ENCODE measurements at places on chromosomes 11 and 22. TPM values are rescaled to one million over a fixed set of nuclear protein-coding genes. Genes with fewer than 3 reads are reported as not detected.
A peak's percentile ranks its signal among the peaks of the same experiment; 100 is the strongest.

The PKDREJ gene
- polyA plus RNA-seq = 0.04 TPM

- peak; percentile 74 for DNase-seq
Observed at GRCh38 chr22:42621505-42622002, 6.9 kb upstream of the POLDIP3 start.

The NRXN2 gene
- polyA plus RNA-seq = 0.42 TPM

The PEX26 gene
- 11.7 TPM for polyA plus RNA-seq

- no peak for DNase-seq
Observed at GRCh38 chr11:31301549-31302510, 67.7 kb downstream of the DCDC1 start.

The STK33 gene
- 9.9 TPM for polyA plus RNA-seq

The NLRP14 gene
- polyA plus RNA-seq = not detected

DNA sequence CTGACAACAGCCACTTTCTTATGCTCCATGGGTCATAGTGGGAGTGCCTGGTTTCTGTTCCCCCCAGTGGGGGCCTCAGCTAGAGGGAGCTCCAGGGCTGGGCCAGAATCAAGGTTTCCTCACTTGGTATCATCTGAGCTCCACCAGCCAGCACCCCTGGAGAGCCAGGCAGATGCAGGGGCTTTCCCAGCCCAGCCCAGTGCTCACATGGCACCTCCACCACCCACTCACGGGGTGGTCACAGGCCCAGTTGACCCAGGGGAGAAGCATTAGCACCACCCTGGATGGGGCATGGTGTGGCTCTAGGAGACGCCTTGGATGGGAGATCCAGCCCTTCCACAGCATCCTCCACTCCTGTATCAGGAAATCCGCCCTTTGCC is 24.1 kb upstream of the WNT7B start:
- DNase-seq = no peak

- DNase-seq = no peak
Observed at GRCh38 chr11:81979448-81979847, 754.2 kb downstream of the FAM181B start.

The SPON1 gene
- 9.5 TPM for polyA plus RNA-seq

DNA sequence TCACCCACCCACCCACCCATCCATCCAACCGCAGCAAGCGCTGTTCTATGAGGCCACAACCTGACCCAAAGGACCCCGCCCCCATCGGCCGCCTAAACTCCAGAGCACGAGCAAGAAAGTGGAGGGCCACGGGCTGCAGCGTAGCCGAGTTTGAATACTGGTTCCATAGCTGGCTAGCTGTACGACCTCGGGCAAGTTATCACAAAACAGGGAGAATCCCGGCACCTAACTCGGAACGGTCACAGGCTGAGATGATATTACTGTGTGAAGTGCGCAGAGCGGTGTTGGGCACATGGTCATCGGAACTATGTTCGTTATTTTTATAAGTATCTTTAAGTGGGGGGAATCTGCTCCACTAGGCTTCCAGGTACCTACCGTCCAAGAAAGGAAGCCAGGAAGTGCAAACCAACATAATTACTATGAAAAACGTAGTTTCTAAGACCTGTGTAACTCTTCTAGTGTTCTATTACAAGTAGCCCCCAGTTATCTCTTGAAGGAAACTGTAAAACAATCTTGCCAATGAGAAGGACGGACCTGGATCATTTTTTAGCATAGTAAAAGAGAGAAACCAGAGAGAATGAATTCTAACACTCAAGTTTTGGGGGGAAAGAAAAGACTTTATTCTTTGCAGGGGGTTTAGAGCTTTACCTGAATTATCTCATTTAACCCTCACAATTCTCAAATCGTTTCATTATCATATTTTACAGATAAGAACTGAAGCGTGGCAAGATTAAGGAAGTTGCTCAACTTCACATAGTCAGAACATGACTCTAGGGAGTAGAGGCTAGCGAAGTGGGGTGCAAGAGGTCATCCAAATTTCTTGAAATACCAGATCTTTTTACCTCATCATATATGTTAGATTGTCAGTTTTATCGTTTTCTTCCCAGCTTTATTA is 663 bp upstream of the BUD13 start:
- DNase-seq = no peak

DNA sequence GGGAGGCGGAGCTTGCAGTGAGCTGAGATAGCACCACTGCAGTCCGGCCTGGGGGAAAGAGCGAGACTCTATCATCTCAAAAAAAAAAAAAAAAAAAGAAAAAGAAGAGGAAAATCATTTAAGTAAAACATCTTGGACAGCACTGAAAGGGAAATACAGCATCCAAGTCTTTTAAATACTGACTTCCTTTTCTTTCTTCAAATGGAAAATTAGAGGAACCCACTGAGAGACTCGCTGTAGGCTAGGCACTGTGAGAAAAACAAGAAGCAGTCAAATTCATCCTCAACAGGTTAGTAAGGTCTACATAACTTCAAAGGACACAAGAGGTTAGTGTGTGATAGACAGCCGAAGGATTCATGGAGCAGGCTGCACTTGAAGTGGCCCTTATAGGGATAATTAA is 243.7 kb downstream of the BLID start:
- DNase-seq = no peak

DNA sequence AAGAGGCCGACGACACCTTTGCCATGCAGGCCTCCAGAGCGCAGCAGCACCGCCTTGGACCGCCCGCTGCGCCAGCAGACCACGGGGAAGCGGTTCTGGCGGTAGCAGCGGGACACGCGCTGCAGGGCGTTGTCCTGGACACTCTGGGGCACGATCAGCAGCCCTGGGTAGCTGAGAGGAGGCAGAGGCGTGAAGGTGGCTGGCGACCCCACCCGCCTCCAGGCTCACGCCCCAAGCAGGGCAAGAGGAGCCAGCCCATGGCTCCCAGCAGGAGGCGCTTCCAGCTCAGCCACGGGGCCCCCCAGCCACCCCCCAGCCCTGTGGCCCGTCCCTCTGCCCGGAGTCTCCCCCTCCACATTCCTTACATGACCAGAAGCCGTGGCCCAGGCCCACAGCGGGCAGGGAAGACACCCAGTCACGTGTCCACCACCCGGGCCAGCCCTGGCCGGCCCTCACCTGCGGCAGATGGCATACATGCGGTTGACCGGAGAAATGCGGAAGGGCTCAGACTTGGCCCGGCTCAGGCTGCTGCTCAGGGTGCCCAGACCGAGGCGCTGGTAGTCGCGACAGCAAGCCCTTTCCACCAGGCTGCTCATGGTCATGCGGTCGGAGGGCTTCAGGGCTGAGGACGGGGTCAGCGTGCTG is 15.2 kb downstream of the SBF1 start:
- DNase-seq = no peak

DNA sequence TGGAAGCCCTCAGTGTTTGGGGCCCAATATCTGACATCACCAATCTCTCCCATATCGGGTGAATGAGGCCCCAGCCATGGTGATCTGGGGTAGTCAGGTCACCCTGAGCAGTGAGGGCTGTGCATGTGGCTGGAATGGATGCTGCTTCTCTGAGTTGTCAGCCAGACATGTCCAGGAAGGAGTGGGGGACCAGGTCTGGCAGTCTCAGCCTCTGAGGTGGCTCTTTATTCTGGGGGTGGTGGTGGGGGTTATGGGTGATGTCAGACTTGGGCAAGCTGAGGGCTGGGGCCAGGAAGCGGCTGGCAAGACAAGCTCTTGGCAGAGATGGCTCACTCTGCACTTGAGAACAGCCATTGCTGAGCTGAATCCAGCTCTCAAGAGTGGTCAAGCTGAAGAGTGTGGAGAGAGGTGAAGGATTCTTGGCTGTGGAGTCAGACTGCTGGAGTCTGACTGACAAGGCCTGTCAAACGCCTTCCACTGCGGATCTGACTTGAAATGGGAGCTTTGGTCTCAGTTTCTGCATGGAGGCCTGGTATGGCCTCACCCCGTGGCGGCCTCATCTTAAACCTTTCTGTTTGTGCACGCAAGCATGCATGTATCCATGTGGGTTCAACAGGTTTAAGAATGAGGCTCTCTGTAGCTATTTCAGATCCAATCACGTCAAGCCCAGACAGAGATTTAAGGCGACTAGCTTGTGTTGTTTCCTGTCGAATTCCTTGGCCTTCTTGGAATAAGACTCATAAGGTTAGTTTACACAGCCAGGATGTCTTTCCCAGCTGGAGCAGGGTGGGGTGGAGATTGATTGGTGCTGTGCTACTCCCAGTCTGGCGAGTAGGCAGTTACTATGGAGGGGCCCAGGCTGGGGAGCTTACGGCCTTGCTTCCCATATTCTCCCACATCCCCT is 83.9 kb upstream of the TIMP3 start:
- DNase-seq = peak; percentile 57
